Kidney (tissue), 22 donors: ENCODE measurements at places on chromosomes 7 and 10.

GRCh38 chr7:78055001-78055573 is 256.5 kb downstream of the PHTF2 start:
- H3K4me3 ChIP-seq: no peak overlapping the region
- H3K4me1 ChIP-seq: no peaks in the 10 kb centered on the region
- H3K27ac ChIP-seq: no peak overlapping the region
- H3K27me3 ChIP-seq: no peaks in the 10 kb centered on the region
- no peak for DNase-seq

GRCh38 chr7:47460251-47460989 is 121.5 kb downstream of the TNS3 start:
- no peaks in the 10 kb centered on the region for H3K36me3 ChIP-seq
- H3K27me3 ChIP-seq: no peaks in the 10 kb centered on the region
- H3K4me1 ChIP-seq: no peaks in the 10 kb centered on the region
- H3K4me3 ChIP-seq: no peak overlapping the region
- no peak for DNase-seq

GRCh38 chr10:31593124-31593523 is 274.1 kb downstream of the ZEB1 start:
- H3K27ac ChIP-seq: no peak overlapping the region
- H3K4me1 ChIP-seq: no peaks in the 10 kb centered on the region
- no peaks in the 10 kb centered on the region for H3K27me3 ChIP-seq
- no peak overlapping the region for H3K4me3 ChIP-seq

- peak overlapping the region; percentile 73 for H3K4me3 ChIP-seq
- peaks cover 5% of the 10 kb centered on the region for H3K4me1 ChIP-seq
- H3K27ac ChIP-seq: no peak overlapping the region
- no peaks in the 10 kb centered on the region for H3K27me3 ChIP-seq
- peak; percentile 58 for DNase-seq
- no peaks in the 10 kb centered on the region for H3K36me3 ChIP-seq
Measured at GRCh38 chr7:73308074-73308664, 457 bp downstream of the NSUN5 start.

DNA sequence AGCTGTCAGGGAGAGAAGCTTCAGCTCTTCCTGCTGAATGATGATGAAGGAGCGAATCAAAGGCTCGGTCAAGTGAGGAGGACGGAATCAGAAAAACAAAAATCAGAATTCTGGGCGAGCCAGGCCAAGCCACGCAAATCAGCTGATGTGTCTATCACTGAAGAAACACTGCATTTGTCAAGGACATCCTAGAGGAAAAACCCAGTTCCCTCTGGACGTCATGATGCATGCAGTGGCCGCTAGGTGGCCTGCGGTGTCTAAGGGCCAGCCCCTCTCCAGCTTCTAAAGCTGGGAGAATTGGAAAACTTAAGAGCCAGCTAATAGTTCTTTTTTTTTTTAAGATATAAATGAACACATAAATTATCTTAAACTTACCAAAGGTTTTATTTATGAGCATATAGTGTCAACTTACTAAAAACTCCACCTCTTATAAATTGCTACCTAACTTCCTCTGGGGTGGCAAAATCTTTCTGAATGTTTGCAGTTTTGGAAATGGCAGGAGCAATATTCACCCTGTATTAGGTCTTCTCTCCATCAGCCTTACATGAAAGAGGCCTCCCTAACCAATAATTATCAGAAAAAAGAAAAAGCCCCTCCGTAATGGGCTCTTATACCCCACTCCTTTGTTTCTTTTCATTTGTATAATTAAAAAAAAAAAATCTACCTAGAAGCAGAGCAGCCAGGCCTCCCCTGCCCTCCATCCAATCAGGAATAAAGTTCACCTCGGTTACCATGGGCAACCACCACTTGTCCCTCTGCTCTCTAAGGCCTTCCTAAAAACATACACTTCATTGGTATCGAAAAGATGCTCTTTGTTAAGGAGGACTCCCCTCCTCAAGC is 186.8 kb downstream of the USP6NL start:
- H3K4me3 ChIP-seq: no peak overlapping the region
- H3K4me1 ChIP-seq: no peaks in the 10 kb centered on the region
- no peaks in the 10 kb centered on the region for H3K27me3 ChIP-seq
- no peaks in the 10 kb centered on the region for H3K36me3 ChIP-seq
- no peak overlapping the region for H3K27ac ChIP-seq

- no peak overlapping the region for H3K4me3 ChIP-seq
- H3K27me3 ChIP-seq: no peaks in the 10 kb centered on the region
- no peaks in the 10 kb centered on the region for H3K4me1 ChIP-seq
- no peak for DNase-seq
- H3K27ac ChIP-seq: no peak overlapping the region
Measured at GRCh38 chr7:97851683-97852082, 20.5 kb downstream of the ASNS start.
